ENCODE measurements at places on chromosomes 13 and 19.
A peak's percentile ranks its signal among the peaks of the same experiment; 100 is the strongest.

- no peak for DNase-seq
These were observed 33.5 kb downstream of the FBN3 start for GRCh38 chr19:8115805-8116396.

DNA sequence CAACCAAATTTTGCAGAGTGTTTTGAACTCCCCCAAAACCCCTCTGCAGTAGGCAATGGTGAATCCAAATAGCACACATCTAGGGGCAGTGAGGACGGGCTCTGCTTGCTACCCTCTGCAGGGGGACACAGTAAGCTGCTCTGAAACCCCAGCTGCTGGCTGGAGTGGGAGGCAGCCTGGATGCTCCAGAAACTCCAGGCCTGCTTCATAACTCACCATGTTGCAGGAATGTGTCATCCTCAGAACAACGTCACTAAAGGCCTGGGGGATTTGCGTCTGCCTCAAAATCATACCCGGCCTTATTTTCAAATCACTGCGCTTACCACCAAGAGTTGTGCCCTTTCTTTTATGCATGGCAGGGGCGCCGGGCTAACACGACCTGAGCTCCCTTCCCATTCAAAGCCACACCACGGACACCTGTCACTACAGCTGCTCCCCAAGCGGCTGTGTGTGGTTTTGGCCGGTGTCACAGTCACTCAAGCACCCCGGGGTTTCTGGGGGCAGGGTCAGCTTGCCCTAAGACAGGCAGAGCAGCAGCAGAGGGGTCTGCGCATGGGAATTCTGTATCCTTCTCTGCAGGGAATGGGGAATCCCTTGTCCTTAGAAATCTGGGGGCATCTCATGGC is 93.9 kb downstream of the TSHZ3 start:
- no peak for DNase-seq

DNA sequence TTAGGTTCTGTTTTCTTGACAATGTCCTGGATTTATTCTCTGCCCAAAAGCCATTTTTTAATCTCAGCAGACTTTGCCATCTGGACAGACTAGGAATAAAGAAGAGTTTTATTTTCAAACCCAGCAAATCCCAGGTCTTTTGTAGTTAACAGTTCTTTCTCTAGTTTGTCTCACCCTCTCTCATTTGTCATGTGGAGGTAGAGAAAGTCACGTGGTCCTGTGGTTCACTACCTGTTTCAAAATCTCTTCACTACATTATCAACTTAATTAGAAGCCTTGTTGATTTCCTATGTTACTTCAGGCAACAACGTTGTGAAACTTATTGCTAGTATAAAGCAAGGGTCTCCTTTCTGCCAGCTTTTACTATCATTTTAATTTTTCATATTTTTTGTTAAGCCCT is 1222.6 kb downstream of the EFNB2 start:
- DNase-seq = no peak

DNA sequence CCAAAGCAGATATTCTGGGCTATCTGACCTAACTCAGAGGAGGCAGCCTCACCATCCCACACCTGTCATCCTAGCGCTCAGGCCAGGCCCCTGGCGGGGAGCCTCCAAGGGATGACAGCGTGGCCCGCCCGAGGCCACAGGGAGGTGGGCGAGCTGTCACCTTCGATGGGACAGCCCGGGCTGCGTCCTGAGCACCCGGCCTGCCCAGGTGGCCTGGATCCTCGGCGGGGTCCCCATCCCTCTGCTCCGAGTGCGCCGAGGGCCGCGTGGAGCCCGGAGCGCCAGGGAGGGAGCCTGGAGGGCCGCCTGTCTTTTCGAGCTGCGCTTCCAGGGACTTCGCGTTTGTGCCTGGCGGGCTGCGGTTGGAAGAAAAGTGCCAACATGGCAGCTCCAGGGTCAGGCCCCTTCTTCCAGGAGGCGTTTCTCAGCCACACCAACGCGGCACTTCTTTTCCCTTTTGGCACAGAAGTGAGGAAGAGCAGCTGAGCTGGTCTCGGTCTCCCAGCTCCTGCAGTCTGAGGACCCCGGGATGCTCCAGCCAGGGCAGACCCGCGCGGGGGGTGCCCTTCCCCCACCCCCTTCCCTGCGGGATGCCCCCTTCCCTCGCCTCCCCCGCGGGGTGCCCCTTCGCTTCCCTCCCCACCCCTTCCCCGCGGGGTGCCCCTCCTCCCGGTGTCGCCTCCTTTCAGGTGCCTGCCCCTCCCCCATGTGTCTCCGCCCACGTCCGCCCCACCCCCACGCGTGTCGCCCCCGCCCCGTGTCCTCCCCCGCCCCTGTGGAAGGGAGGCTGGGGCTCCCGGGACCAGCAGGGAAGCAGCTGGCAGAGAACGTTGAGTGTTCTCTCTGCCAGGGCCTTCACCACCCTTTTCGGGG is 42.3 kb downstream of the GJA3 start:
- DNase-seq = peak; percentile 16

- DNase-seq = peak; percentile 6
These were observed 249.8 kb downstream of the NBEA start for GRCh38 chr13:35191883-35192282.

DNA sequence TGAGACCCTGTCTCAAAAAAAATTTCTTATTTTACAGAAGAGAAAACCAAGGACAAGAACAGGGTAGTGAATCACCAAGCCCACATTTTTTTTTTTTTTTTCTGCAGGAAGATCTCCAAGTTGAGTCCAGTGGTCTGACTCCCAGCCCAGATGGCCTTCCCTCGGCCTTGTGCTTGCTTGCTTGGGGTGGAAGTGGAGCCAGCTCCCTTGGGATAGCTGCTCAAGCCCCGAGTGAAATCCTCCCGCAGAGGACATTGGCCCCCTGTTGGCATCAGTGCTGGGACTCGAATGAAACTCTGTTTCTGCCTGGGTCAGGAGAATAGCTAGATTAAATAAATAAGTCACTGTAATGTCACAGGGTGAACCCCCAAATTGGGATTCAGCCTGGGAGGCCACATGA is 9.4 kb upstream of the NUP62 start:
- DNase-seq = no peak

- DNase-seq = no peak
These were observed 44.3 kb downstream of the ZMYM2 start for GRCh38 chr13:20002787-20003186.

DNA sequence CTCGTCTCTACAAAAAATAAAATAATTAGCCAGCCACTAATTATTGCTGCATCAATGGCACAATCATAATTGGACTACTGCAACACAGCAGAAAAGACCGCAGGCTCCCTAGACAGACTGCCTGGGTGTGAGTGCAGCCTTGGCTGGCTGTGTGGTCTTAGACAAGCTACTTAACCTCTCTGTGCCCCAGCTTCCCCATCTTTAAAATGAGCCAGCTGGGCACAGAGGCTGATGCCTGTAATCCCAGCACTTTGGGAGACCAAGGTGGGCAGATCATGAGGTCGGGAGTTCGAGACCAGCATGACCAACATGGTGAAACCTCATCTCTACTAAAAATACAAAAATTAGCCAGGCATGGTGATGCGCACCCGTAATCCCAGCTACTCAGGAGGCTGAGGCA is 19.0 kb downstream of the TEX101 start:
- DNase-seq = no peak

DNA sequence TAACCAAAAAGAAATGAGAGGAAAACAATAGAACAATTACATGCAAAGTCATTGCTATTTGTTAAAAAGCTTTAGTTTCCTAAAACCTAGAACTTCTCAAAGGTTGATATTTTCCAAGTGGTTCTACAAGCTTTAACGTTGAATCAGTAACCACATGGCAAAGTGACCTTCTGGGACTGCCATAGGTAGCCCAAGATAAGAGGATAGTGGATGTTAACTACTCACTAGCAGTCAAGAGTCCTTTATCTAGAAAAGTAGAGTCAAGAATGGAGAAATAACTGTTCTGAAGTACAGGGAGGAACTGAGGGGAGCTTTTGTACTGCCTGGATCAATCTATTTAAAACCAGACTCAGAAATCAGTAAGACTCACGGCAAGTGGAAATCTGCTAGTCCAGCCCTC is 9.9 kb upstream of the SLC46A3 start:
- no peak for DNase-seq

- no peak for DNase-seq
These were observed 19.1 kb downstream of the PGLS start for GRCh38 chr19:17530586-17530985.

- peak; percentile 63 for DNase-seq
These were observed 18.3 kb upstream of the ENOX1 start for GRCh38 chr13:43805071-43805468.

DNA sequence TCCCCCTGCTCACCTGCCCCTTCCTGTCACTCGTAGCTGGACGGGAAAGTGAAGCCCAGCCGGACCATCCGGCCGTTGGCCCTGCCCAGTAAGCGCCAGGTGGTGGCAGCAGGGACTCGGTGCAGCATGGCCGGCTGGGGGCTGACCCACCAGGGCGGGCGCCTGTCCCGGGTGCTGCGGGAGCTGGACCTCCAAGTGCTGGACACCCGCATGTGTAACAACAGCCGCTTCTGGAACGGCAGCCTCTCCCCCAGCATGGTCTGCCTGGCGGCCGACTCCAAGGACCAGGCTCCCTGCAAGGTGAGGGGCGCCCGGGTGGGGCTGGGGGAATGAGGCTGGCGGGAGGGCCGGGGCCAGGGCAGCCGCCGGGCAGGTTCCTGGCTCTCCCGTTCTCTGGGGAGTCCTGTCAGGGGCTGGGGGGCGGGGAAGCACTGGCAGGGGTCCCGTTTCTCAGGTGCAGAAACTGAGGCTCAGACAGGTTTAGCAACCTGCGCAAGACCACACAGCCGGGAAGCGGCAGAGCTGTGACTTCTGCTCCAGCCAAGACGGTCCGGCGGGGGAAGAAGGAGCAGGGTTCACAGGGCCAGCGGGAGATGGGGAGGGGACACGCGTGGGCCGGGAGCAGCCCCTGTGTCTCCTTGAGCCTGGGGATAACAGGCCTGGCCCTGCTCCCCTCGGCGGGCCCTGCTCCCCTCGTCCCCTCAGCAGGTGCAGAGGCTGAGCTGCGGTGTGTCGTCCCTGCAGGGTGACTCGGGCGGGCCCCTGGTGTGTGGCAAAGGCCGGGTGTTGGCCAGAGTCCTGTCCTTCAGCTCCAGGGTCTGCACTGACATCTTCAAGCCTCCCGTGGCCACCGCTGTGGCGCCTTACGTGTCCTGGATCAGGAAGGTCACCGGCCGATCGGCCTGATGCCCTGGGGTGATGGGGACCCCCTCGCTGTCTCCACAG is 5.3 kb downstream of the GZMM start:
- DNase-seq = no peak

GRCh38 chr19:13173139-13173737 is 23.0 kb downstream of the IER2 start:
- no peak for DNase-seq

DNA sequence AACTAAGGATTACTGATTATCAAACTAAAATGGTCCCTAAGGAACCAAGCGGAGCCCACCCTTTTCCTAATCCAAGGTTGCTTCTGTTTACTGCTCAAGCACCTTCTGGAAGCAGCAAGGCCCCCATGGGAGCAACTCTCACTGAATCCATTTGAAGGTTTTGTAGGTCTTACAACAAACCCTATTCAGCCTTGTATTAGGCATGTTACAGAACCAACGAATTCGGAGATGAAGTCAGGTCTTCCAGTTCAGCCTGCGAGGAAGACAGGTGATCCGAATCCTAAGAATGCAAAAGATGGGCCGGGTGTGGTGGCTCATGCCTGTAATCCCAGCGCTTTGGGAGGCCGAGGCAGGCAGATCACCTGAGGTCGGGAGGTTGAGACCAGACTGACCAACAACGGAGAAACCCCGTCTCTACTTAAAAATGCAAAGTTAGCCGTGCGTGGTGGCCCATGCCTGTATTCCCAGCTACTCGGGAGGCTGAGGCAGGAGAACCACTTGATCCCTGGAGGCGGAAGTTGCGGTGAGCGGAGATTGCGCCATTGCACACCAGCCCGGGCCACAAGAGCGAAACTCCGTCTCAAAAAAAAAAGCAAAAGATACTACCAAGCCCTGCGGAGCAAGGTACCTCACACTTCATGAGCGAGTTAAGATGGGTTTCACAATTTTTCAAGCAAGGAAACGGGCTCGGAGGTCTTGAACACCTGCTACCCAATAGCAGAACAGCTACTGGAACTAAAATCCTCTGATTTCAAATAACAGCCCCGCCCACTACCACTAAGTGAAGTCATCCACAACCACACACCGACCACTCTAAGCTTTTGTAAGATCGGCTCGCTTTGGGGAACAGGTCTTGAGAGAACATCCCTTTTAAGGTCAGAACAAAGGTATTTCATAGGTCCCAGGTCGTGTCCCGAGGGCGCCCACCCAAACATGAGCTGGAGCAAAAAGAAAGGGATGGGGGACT is 609 bp downstream of the ZAR1L start:
- DNase-seq = peak; percentile 21

DNA sequence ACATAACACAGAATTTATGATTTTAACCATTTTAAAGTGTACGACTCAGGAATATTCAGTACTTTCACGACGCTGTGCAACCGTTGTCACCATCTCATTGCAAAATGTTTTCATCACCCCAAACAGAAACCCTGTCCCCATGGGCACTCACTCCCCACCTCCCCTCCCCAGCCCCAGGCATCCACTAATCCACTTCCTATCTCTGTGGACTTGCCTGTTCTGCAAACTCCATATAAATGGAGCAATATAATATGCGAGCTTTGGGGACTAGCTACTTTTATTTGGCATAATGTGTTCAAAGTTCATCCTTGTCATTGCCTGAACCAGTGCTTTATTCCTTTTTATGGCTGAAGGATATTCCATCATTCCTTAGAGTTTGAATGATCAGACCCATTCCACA is 7.3 kb upstream of the INSR start:
- DNase-seq = no peak

GRCh38 chr19:34150558-34150957 is 21.7 kb upstream of the LSM14A start:
- DNase-seq = no peak

DNA sequence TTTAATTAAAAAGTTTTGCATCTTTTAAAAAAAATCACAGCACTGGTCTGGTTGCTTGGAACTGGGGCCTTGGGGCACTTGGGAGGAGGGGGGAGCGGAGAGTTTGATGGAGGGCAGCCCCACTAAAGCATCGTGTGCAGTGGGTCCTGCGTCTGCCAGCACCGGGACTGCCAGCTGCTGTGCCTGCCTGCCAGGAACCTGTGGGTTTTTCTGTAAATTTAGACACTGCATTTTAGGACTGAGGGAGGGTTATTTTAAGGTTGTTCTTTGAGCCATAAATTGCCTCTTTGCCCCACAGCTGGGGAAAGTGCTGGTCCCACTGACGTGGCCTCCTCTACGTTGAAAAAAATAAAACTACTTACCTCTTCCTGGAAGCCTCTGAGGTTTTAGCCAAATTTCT is 2.9 kb downstream of the KLF2 start:
- DNase-seq = no peak

All from fibroblast of gingiva (primary cell).